Omental fat pad (tissue), 4 donors: ENCODE measurements at places on chromosomes 16 and 17. TPM values are rescaled to one million over a fixed set of nuclear protein-coding genes. Genes with fewer than 3 reads are reported as not detected.

DNA sequence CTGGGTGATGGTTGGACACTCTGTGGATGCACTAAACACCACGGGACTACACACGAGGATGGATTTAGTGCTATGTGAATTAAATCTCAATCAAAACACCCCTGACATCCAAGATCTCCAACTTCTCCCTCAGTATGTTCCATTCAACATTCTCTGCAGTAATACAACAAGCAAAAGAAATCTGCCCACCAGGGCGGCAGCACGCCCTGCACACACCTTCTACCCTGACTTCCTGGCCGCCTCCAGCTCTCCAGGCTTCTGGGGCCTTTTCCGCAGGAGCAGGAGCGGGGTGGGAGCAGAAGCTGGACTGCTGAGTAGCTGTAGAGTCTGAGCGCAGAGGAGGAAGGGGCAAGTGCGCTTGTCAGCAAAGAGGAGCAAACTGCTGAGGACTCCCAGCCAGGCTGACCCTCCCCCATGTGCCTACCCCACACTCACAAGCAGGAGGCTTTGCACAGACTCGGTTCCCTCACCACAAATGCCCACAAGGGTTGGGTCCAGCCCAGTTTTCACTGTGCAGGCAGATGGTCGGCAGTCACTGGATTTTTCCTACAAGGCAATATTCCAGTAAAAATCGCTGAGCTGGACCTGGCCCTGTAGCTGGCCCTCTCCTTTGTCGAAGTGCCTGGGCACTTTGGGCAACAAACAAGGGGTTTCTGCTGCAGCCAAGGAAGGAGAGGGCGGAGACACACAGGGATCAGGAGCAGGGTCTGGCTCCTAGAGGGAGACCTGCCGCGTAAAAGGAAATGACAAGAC, 22.8 kb downstream of the ZDHHC7 start:
- no peak for DNase-seq

GRCh38 chr17:15237106-15237425, 28.1 kb downstream of the PMP22 start:
- no peak for DNase-seq

The MT1A gene
- total RNA-seq, result 88.4 TPM

- no peak for DNase-seq
Observed at GRCh38 chr16:8848231-8848938, 20.4 kb downstream of the CARHSP1 start.

DNA sequence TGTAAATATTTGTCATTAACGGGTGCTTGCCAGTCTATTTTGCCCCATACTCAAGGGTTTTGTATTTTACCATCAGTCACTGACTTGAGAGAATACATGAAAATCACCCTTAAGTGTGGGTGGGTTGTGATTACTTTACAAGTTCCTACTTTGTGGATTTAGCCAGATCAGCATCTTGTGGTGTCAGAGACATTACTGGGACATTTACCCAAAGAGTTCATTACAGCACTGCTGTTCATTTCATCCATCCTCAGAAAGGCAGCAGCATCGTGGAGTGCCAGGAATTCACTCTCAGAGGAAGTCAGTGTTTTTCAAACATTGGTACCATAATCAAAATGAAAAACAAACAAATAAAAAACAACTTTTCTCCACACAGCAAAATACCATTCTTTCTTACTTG, 110.8 kb downstream of the CNTNAP4 start:
- no peak for DNase-seq

- no peak for DNase-seq
Observed at GRCh38 chr17:30954046-30954830, 16.6 kb upstream of the RNF135 start.

DNA sequence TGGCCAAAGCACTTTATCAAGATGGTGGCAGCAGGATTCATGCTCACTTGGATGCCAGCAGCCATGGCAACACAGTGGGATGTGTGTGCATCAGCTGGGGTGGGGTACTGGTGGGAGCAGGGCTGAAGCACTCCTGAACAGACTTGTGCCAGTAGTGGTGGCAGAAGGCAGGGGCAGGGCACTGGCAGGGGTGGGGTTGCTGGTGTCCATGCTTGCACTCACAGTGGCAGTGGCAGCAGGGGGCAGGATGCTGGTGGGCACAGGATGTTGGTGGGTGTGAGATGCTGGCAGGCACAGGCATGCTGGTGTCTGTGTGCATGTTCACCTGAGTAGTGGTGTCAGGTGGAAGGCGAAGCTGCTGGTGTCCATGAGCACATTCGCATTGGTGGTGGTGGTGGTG, 161.0 kb upstream of the PMFBP1 start:
- DNase-seq, result no peak

- no peak for DNase-seq
Observed at GRCh38 chr17:59110973-59111372, 4.3 kb upstream of the TRIM37 start.

- DNase-seq, result no peak
Observed at GRCh38 chr16:19678804-19679203, 39.2 kb downstream of the KNOP1 start.

The KRTAP3-3 gene
- total RNA-seq, result not detected

GRCh38 chr17:80963812-80964543, 27.7 kb upstream of the CHMP6 start:
- no peak for DNase-seq

The CACNA1H gene
- total RNA-seq, result 8.5 TPM

DNA sequence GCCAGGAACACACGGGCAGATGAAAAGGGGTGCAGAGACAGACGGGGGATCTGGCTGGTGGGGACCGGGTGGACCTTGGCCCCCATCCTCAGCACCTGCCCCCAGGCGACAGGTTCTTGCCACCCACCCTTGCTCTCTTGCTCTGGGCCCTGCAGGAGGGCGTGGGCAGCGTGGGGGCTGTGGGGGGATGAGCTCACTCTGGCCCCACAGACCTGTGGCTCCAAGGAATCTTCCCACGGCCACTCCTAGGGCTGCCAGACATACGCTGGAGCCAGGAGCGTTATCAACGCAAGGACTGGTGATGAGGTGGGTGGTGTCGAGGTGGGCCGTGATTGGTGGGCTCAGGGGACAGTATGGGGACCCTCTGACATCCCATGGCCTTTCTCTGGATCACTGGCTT, 6.3 kb downstream of the CTRB1 start:
- no peak for DNase-seq

The ABCA10 gene
- 31.2 TPM for total RNA-seq

GRCh38 chr17:82227629-82228277, 1.1 kb upstream of the SLC16A3 start:
- DNase-seq, result no peak

- no peak for DNase-seq
Observed at GRCh38 chr16:82882226-82882625, 255.5 kb downstream of the CDH13 start.

The AHSP gene
- total RNA-seq, result not detected

GRCh38 chr17:62187681-62188080, 122.6 kb upstream of the MED13 start:
- DNase-seq, result no peak

GRCh38 chr17:75689441-75689873, 22.3 kb downstream of the SAP30BP start:
- DNase-seq, result no peak

DNA sequence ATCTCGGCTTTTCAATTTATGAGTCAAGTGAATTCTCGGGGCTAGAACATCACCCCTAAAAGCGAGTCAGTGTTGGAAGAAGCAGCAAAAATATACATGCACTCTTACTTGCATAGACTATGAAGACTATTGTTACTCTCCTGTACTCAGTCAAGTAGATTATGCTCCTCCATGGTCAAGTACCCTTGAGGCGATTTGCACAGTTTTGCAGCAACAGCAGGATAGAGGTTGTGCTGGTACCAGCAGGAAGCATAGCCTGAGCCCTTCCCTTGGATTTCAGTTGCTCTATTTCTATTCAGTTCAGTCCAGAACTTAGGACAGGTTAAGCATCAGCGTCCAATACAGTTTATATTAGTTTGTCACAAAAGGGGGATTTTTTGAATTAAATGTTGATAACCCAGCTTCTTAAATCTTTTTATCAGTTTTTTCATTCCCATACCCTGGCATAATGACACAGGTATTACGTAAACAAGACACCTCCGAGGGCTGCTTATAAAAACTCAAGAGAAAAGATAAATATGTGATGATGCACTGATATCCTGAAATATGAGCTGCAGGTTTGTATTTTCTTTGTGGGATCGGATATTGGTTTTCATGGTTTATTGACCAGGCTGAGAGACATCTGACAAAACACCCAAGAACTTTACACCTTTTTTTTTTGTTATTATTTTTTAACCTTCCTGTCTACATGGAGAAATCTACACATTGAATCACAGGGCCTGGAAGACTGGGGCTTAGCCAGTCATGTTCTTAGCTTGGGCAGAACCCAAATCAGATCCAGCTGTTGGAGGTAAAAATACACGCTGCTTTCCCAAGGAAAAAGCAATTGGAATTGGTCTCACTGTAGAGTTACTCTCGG, 144.1 kb downstream of the PITPNC1 start:
- DNase-seq, result no peak

DNA sequence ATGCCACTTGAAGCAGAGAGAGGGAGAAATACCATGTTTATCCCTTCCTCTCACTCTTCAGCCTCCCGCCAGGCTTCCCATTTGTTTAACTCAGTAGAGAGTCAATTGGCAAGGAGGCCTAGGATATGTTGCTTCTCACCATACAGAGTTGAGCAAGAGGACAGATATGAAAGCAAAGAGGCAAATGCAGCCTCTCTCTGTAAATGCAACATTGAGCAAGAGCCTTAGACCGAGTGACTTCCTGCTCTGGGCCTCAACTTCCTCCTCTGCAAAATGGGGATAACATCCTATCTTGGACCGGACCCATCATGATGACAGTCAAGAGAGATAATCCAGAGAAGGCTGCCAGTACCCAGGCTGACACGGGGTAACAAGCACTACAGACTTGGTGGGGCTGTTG, 36.8 kb downstream of the SOCS1 start:
- no peak for DNase-seq

GRCh38 chr16:49012961-49013726, 268.5 kb downstream of the CBLN1 start:
- DNase-seq, result no peak

- no peak for DNase-seq
Observed at GRCh38 chr17:72191356-72191755, 70.5 kb downstream of the SOX9 start.

DNA sequence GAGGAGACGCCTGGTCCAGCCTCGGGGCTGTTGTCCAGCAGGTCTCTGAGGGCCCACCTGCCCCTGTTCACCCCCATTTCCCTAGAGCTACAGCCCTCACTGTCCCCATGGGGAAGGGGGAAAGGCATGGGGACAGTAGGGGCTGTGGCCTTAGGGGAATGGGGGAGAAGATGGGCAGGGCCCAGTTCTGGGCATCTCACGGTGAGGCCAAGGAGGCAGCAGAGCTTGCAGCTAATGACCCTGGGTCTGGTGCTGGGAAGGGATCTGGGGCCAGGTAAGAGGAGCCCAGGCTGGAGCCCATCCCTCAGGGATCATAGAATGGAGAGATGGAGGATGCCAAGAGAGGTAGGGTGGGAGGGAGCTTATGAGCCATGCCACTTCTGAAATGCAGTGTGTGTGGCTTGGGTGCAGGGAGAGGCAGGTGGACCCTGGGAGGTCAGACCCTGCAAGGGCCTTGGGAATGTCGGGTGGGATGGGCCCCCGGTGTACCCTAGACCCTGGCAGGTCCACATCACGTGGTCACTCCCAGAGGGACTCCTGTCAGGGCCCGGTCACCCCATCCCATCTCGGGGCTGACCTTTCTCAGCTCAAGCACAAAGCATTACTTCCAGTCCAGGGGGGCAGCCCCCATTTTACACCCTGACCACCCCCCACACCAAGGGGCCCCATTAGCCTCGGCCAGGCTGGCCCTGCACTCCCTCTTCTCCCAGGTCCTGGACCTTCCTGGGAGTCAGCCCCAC, 35.9 kb upstream of the KSR1 start:
- no peak for DNase-seq

- DNase-seq, result no peak
Observed at GRCh38 chr17:8577868-8578267, 52.7 kb downstream of the MYH10 start.

GRCh38 chr17:53270936-53271335, 551.8 kb upstream of the KIF2B start:
- DNase-seq, result no peak

GRCh38 chr17:4843321-4844000, 10.3 kb downstream of the MINK1 start:
- no peak for DNase-seq

DNA sequence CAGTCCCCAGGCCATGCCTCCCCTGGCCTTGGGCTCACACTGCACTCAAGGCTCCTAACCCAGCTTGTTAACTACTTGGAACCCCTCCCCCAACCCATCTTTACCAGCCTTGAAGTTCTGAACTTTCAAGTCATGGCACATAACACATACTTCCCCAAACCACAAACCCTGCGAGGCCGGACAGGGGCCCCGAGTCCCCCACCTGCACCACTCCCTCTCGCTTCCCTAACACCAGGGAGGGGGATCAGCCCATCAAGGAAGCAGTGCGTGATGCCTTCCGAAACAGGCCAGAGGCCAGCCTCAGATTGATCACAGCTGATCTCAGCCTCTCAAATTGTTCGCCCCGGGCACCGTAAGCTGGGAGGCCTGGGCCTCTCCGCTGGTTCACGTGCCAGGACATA, 3.0 kb upstream of the NLRC3 start:
- DNase-seq, result no peak

DNA sequence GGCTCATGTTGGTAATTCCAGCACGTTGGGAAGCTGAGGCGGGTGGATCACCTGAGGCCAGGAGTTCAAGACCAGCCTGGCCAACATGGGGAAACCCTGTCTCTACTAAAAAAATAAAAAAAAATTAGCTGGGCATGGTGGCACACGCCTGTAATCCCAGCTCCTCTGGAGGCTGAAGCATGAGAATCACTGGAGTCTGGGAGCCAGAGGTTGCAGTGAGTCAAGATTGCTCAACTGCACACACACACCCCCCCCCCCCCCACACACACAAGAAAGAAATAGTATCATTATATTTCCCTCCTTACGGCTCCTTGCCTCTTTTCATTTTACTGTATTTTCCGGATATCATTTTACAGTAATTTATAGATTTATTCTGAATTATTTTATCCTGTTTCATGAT, 963.1 kb upstream of the GOT2 start:
- no peak for DNase-seq

The CCL16 gene
- total RNA-seq, result 2.8 TPM

GRCh38 chr17:65389426-65389825, 172.0 kb downstream of the AXIN2 start:
- DNase-seq, result no peak

GRCh38 chr16:27558434-27558833, 8.5 kb downstream of the KATNIP start:
- DNase-seq, result no peak
